ENCODE measurements at places on chromosomes 13 and 19.
A peak's percentile ranks its signal among the peaks of the same experiment; 100 is the strongest.

DNA sequence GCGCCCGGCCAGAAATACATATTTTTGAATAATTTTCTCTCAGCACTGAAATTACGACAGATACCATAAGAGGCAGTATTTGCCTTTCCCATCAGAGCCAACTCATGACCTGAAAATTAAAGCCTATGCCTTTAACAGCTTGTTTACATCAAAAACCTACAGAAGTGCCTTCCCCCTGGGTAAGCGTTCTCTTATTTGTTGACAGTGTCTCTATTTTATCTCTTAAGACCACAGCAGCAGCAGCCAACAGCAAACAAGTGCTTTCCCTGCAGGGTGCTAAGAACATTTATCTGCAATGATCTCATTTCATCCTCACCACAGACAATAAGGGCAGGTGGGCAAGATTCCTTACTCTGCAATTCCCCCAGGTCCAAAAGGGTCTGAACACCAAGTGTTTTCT is 6.0 kb downstream of the AKAP8L start:
- DNase-seq, result no peak

DNA sequence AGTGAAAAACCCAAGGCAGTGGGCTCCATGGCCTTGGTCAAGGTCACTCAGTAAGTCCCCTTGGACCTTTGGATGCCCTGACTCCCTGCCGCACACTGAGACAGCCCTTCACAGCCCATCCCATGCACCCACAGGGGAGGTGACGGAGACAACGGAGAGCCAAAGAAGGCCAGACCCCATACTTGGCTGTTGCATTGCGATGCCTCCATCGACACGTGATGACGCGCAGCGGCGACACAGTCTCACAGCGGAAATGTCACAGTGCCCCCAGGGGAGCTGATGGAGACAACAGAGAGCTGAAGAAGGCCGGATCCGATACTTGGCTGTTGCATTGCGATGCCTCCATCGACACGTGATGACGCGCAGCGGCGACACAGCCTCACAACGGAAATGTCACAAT is 282.4 kb downstream of the TEX29 start:
- DNase-seq, result no peak

GRCh38 chr19:13954185-13954584 is 1.9 kb downstream of the DCAF15 start:
- DNase-seq, result no peak

DNA sequence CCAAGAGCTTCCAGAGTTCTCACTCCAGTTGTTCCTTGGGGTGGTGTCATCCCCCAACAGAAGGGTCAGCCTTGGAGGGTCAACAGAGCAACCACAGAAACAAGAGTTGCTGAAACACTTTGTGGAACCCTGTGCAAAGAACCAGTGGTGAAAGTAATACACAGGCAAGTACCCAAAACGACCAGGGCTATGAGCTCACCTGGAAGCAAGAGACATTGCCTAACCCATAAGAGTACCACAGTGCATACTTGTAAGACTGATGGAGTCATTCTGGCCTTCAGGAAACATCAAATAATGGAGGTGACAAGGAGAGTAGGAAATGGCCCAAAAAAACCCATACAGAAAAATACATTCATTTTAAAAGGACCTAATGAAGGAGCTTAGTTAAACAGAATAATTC is 184.3 kb upstream of the TSC22D1 start:
- DNase-seq, result peak; percentile 41
